CD4-positive, alpha-beta T cell (primary cell): ENCODE measurements at places on chromosomes 1 and 21.
A peak's percentile ranks its signal among the peaks of the same experiment; 100 is the strongest.

DNA sequence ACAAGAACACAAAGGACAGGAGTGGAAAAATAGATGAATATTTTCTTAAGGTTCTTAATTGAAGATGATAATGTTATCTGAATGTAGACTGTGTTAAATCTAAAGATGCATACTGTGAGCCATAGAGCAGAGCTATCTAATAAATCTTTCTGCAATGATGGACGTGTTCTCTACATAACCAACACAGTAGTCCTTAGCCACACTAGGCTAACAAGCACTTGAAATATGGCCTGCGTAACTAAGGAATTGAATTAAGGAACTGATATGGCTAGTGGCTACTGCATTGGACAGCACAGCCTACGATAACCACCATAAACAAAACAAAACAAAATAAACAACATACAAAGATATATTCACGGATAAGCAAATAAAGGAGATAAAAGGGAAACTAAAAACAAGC lies 181.3 kb downstream of the LYPLAL1 start:
- no peaks in the 10 kb centered on the region for H3K27me3 ChIP-seq
- no peak for DNase-seq
- no peaks in the 10 kb centered on the region for H3K36me3 ChIP-seq

- H3K36me3 ChIP-seq: no peaks in the 10 kb centered on the region
- H3K27ac ChIP-seq: no peak overlapping the region
- peaks cover 41% of the 10 kb centered on the region for H3K4me1 ChIP-seq
- no peak for DNase-seq
Observed at GRCh38 chr1:59046730-59047157, 250.2 kb upstream of the FGGY start.

GRCh38 chr21:16517383-16517782 lies 787.6 kb downstream of the USP25 start:
- no peak overlapping the region for H3K27ac ChIP-seq
- H3K36me3 ChIP-seq: no peaks in the 10 kb centered on the region
- no peak for DNase-seq
- H3K4me1 ChIP-seq: no peaks in the 10 kb centered on the region
- H3K27me3 ChIP-seq: no peaks in the 10 kb centered on the region

DNA sequence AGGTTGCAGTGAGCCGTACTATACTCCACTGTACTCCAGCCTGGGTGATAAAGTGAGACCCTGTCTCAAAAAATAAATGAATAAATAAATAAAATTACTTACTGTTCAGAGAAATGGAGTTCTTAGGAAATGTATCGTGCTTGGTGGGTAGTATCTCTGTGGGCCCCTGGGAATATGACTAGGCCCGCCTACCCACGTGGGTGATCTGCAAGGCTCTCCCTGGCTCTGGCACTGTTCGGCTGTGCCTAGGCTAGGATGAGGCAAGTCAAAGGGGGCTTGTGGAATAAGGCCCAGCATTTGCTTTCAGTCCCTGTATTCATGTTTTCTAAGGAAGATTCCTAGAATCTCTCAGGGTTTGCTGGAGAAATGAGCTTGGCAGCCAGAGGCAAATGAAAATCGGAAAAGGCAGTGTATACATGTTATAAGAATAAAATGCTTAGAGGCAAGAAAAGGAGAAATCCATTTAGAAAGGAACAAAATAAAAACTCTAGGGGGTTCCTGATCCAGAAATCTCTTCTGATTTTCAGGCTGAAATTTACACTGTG lies 4.5 kb upstream of the CSRP1 start:
- no peak for DNase-seq
- H3K27me3 ChIP-seq: no peaks in the 10 kb centered on the region
- peaks cover 17% of the 10 kb centered on the region for H3K4me1 ChIP-seq
- H3K27ac ChIP-seq: no peak overlapping the region

DNA sequence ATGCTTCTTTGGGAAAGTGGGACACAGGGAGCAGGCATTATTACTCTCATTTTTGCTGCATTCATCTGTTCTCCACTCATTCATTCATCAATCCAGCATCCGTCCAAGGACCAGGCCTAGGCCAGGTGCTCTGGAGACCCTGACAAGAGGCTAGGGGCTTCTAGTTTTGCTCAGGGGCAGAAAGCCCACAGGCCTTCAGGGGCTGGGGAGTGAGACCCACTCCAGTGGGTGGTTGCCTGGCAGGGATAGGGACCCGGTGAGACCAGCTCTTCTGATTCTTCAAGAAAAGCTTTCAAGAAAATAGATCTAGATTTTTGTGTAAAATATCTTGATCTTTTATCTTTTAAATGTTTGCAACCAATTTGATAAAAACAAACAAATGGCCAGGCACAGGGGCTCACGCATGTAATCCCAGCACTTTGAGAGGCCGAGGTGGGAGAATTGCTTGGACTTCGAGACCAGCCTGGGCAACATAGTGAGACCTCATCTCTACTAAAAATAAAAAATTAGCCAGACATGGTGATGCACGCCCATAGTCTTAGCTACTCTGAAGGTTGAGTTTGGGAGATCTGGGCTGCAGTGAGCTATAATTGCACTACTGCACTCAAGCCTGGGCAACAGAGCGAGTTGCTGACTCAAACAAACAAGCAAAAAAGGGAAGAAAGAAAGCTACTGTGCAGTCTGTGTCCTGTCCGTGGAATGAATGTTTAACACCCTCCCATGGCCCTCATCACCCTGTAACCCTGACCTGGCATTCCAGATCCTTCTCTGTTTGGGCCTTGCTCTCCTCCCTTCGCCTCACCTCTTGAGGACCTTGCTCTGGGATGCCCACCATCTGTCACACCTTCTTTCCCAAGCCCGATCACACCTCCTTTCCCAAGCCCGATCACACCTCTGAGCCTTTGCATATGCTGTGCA lies 17.3 kb upstream of the LRP8 start:
- H3K4me1 ChIP-seq: no peaks in the 10 kb centered on the region
- DNase-seq: no peak
- H3K36me3 ChIP-seq: no peaks in the 10 kb centered on the region
- no peak overlapping the region for H3K27ac ChIP-seq
- no peak overlapping the region for H3K4me3 ChIP-seq

DNA sequence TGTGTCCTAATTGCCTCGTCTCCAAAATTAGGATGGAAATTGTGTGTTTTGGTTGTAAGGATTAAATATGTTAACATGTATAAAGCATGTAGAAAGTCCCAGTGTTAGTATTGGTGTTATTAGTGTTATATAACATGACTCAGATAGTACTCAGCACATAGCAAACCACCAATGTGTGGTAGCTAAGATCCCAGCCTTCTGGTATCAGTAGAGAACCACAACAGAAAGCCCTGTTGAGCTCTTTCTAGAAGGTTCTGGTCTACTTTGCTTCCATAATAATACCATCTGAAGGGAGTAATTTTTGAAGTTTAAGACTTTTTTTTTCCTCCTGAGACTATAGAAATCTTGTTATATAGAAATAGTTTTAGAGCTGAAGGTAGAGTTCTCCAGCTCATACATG lies 259.3 kb upstream of the SGIP1 start:
- H3K4me1 ChIP-seq: peaks cover 68% of the 10 kb centered on the region
- H3K27ac ChIP-seq: peak overlapping the region; percentile 47
- no peak for DNase-seq

- no peak for DNase-seq
- no peaks in the 10 kb centered on the region for H3K36me3 ChIP-seq
- no peaks in the 10 kb centered on the region for H3K4me1 ChIP-seq
- H3K27ac ChIP-seq: no peak overlapping the region
Observed at GRCh38 chr1:85151446-85151845, 49.4 kb downstream of the SYDE2 start.

GRCh38 chr21:45640888-45641479 lies 2.5 kb upstream of the PCBP3 start:
- no peak overlapping the region for H3K27ac ChIP-seq
- no peak overlapping the region for H3K4me3 ChIP-seq
- peaks cover 44% of the 10 kb centered on the region for H3K4me1 ChIP-seq
